ENCODE measurements at places on chromosomes 7 and 10.

- DNase-seq, result no peak
These were observed 185.0 kb upstream of the GHITM start for GRCh38 chr10:83954193-83954799.

- DNase-seq, result no peak
These were observed 12.6 kb downstream of the GPR146 start for GRCh38 chr7:1056785-1057410.

- DNase-seq, result no peak
These were observed 16.3 kb upstream of the CHUK start for GRCh38 chr10:100245484-100246220.

DNA sequence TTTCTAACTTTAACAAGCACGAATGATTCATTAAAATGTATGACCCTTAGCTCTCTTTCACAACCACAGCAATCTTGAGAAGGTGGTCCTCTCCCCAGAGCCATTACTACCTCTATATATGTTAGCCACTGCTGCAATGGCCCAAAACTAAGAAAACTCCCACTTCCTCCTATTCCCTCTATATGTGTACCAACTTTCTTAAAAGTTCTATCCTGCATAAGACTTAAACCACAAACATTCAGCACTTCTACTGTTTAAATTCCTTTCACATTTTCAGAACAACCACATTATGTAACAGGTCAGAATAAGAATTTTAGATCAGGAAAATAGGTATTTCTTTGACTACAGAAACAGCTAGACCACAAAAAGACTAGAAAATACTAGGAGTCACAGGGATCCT is 36.2 kb downstream of the WASL start:
- no peak for DNase-seq

DNA sequence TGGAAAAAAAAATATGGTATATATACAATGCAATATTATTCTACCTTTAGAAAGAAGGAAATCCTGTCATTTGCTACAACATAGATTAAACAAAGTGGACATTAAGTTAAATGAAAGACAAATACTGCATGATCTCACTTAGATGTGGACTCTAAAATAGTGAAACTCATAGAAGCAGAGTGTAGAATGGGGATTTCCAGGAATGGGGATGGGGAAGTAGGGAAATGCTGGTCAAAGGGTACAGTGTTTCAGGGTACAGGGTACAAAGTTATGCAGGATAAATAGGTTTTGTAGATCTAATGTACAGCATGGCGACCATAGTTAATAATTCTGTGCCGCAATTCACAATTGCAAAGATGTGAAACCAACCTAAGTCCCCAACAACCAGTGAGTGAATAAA is 385.5 kb downstream of the SFMBT2 start:
- DNase-seq, result no peak

DNA sequence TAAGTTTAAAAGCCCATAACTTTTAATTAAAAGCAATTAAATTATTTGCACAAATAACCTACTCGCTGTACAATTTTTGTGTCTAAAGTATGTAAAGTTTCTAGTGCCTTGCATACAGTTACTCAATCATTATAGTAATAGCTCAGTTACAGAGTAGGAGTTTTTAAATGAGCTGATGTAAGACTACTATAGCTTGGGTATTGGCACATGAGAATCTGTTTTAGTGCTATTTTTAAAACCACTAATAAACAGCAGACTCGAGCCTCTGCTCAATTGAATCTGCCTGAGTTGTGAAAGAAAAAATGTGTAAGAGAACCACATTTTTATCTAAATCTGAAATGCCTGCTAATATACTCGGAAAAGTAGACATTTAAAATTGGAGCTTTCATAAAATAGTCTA is 31.1 kb downstream of the CTNNA3 start:
- no peak for DNase-seq

- no peak for DNase-seq
These were observed 7.7 kb upstream of the GRB10 start for GRCh38 chr7:50790381-50790780.
